Stimulated activated CD4-positive, alpha-beta T cell treated with anti-CD3 and anti-CD28 coated beads, Interleukin-1b, Interleukin-23, amount 100 ng/mL, for 48 hours (primary cell): ENCODE measurements at places on chromosomes 5 and 9.

DNA sequence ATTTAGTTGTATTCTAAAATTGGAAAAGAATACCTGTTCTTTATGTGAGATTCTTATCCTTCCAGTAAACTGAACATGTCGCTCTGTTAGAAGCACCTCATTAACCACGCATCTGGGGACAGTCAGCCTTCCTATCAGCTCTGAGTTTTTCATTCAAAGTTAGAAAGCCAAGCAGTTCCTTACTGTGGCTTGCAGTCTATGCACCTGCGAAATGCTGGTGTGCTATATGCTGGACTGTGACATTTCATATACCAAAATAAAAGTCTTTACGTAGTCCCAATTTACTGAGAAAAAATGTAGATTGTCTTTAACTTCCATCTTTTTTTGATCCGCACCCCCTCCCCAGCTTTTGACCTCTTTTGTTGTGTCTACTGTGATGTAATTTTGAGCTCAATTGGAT lies 4.3 kb downstream of the ANP32B start:
- DNase-seq: no peak

DNA sequence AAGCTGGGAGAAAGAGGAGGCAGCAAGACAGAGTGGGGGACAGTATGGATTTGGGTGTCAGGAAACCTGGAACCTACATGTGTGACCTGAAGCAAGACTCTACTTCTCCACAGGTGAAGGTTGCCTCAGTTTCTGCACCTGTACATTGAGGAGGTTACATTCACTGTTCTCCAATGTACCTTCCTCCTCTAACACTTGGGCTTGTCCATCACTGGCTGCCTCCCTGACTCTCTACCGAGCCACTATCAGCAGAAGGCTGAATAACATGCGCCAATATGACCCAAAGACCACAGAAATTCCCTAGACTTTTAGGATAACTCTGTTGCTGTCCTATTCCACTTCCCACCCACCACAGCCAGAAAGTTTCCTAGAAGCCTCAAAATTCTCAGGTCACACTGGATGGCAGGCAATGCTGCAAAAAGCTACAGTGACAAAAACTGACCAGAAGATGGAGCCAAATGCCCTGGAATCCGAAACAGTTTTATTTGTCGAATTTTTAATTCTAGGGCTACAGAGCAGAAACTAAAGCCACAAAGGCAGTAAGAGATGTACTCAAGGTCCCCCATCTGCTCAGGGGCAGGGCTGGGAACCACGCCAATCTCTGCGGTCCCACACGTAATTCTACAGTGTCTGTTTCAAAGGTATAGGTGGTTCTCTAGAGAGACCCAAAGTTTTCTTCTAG lies 64.4 kb downstream of the FAM114A2 start:
- peak; percentile 13 for DNase-seq

- DNase-seq: no peak
Observed at GRCh38 chr9:33677961-33678360, 117.4 kb upstream of the PRSS3 start.

DNA sequence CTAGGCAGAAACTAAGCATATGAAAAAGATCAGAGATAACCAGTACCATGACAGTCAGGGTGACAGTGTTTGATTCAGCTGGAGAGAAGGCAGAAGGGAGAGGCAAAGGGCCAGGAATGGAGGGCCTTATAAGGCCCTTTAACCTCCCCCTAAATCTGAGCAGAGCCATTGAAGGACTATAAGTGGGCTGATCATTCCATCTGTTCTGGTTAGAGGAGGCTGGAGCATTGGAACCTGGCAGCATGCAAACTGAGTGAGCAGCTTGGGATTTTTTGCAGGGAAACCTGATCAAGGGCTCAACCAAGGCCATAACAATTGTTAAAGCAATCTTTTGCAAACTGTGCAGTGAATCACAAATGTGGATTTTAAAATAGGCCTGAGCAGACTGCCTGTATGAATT lies 174.5 kb upstream of the DAP start:
- DNase-seq: no peak

DNA sequence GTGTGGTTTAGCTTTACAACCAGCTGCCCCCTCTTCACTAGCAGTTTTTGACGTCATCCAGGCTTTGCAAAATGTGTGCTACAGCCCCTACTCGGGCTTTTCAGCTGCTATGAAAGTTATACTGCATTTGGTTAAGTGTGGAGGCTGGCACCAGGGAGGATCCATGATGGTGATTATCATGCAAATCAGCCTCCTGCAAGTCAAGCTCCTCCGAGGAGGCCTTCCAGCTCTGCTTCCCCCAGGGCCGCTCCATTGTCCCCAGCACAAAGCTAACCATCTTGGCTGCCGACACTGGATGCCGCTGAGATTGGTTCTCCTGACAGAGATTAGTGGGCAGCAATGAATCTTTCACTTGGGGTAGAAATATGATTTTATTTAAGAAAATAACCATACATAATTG lies 159.6 kb downstream of the NR2F1-AS1 start:
- DNase-seq: no peak

DNA sequence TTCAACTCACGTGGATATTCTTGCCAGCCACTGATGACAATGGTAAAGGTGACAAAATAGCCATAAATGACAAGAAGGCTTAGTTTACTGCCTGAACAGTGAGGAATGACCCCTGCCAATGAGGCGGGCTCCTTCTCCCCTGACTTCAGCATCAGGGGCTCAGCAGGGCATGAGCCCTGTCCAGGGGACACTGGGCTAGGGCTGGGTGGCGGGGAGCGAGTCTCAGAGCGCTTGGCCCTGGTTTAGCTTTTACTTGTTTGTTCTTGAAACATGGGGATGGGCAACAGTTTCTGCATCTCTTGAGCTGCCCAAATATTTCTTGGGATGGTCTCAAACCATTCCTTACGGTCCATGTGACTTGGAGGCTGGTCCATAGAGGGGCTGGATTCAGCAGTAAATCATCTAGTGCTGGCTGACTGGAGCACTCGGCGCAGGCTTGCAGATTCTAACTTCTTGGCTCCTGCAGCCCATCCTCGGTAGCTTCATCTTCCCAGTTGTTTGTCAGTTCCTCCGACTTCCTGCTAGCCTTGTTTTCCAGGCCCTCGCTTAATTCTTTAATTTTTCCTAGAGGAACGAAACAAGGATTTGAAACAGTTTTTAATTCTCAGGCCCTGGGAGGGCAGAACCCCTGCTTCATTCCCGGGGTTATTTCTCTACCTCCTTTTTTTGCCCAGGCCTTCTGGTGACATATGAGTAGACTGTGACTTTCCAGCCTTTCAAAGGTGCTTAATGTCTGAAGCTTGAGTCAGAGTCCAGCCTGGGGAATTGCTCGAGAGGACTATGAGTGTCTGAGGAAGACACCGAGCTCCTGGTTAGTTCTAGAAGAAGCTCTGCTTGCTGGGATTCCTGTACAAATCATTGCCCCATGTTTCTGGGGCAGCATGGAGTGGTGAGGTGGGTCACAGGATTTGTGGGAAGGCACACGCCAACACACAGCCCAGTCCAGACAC lies 4.5 kb upstream of the HMCN2 start:
- DNase-seq: no peak
